ENCODE measurements at places on chromosomes 4 and X.

- DNase-seq = no peak
These were observed 14.3 kb upstream of the TMEM165 start for GRCh38 chr4:55381502-55381901.

DNA sequence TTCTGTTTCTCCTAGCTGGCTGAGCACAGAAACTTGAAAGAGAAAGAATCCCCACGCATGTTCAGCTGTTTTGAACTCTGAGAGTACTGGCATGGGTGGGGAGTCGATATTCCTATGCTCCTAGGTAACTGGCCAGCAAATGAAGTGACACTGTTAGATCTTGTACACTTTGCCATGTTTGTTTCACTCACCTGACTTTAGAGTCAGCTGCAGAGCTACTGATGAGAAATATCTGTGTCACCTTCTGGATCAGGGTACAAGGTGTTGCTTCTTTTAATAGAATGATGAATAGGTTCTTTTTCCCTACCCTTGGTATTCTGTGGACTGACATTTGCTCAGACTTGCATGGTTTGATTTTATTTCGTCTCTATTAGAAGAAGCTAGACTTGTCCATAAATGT lies 28.3 kb downstream of the OCRL start:
- no peak for DNase-seq

GRCh38 chr4:42578187-42578586 lies 78.7 kb downstream of the ATP8A1 start:
- no peak for DNase-seq

GRCh38 chrX:100652266-100652665 lies 8.3 kb downstream of the SRPX2 start:
- DNase-seq = peak; percentile 30

- DNase-seq = no peak
These were observed 119.0 kb downstream of the NKX6-1 start for GRCh38 chr4:84379917-84380641.

DNA sequence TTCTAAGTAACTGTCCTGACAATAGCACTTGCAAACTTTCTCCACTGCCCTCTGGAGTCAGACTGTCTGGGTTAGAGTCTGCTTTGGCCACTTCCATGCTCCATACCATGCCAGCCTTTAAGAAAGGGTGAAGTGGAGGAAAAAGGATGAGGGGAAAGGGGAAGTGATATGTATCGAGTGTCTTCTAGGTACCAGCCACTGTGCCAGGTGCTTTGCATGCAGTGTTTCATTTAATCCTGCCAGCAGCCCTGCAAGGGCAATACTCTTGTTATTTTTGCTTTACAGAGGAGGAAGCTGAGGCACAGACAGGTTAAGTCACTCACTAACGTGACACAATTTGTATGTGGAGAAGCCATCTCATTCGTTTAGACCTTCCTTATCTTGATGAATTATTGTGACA lies 55.6 kb downstream of the RTL9 start:
- no peak for DNase-seq

DNA sequence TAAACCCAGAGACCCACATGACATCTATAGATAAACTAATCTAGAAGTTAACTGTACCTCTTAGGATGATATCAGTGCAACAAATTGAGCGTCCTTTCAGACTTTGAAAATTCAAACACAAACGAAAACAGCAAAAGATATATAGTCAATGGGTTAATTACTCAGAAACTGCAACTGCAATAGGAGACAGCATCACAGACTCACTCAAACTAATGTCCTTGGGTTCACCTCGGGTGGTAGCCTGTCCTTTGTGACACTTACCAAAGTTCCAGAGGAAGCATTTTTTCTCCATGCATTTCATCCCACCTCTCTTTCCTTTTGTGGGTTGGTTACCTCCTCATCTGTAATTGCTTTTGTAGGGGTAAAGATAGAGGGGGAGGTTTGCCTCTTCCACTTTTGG lies 9.7 kb downstream of the GC start:
- DNase-seq = no peak

DNA sequence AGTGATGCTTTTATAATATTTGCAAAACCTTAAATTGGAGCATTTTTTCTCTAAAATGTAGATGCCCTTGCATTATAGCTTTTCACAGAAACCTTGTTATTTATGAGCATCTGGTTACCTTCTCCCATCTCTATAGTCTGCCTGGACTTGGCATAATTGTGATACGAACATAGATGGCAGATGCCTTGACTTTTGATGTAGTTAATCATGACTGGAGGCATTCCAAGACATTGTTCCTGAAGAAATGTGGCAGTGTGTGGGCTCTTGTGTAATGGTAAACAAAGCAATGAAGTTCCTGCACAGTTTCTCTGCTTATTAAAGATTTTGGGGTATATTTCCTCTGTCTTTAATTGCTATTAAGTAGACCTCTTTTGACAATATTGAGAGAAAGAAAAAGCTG lies 500.1 kb downstream of the PCDH19 start:
- no peak for DNase-seq

DNA sequence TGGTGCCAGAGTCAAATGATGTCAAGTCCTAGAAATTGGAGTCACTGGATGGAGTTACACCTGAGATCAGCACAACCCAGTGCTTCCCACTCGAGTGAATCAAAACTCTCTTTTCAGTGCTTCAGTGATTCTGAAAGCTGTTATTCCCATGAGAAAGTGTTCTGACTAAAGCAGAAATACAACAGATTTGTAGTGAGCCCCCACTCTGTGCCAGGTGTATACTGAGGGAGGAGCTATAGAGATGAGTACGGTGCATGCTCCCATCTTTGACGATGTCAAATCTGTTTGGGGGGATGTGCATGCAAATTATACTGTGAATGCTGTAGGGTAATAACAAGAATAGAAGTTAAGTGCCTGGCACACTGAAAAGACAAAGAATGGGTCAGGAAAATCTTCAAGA lies 330.2 kb downstream of the HS3ST1 start:
- no peak for DNase-seq

DNA sequence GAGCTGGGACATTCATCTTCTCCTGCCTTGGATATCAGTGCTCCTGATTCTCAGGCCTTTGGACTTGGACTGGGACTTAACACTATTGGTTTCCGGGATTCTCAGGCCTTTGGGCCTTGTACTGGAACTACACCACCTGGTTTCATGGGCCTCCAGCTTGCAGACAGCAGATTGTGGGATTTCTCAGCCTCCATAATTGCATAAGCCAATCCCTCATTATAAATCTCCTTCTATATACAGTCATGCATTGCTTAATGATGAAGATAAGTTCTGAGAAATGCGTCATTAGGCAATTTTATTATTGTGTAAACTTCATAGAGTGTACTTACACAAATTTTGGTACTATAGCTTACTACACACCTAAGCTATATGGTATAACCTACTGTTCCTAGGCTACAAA lies 8.9 kb upstream of the CCNG2 start:
- DNase-seq = no peak

DNA sequence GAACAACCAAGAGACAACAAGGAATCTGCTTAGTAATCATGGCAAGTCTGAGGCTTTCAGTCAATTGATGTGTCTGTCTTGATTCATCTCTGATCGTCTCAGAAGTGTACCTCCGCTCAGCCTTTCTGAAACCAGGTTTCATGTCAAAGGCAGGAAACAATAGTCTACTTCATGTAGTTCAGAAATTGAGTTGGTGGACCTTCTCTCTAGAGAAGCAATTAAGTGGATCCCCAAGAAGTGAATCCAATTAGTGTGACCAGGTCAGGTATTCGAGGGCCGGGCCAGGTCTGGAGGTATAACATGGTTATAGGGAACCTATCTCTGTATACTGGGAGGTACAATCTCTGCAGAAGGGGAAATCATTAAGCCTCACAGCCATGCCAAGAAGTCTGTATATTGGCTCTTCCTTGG lies 32.0 kb downstream of the DAPP1 start:
- no peak for DNase-seq

GRCh38 chrX:153504445-153505016 lies 9.8 kb downstream of the BGN start:
- no peak for DNase-seq

- no peak for DNase-seq
These were observed 39.3 kb downstream of the EVC start for GRCh38 chr4:5750052-5750945.

- no peak for DNase-seq
These were observed 151.0 kb downstream of the PALLD start for GRCh38 chr4:168647646-168648375.

- DNase-seq = no peak
These were observed 45.4 kb downstream of the FGFRL1 start for GRCh38 chr4:1056671-1057402.

DNA sequence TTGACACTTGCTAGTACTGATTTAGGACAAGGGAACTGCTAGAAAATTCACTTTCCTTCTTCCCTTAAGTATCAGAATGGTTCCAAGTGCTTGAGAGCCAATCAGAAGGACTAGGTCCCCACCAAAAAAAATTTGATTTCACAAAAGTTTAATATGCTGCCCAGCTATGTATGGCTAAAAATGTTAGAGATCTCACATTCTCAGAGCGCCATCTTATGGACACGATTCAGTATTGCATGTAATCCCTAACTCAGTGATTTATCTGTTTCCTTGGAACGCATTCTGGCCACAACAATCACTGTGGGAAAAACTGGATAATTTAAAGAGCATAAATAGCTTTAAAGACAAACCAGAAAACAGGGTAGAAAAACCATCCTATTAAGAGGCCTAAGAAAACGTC lies 255.1 kb upstream of the GPC4 start:
- DNase-seq = peak; percentile 52

DNA sequence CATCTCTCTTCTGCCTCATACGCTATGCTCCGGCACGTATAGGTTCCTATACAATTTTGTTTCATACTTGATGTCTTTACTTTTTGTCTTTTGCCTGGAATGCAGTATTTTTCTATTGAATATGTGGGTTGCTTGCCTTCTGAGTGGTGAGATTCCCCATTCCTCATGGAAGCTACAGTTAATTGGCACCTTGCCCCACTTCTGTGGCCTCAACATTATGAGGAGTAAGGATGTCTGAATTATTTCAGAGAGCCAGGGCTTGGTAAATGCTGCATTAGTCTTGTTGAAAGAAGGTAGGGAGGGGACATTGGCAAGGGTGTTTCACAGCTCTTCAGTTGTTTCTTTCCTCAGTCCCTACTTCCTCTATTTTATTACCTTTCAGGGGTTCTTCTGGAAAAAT lies 23.0 kb downstream of the CDKL5 start:
- no peak for DNase-seq

DNA sequence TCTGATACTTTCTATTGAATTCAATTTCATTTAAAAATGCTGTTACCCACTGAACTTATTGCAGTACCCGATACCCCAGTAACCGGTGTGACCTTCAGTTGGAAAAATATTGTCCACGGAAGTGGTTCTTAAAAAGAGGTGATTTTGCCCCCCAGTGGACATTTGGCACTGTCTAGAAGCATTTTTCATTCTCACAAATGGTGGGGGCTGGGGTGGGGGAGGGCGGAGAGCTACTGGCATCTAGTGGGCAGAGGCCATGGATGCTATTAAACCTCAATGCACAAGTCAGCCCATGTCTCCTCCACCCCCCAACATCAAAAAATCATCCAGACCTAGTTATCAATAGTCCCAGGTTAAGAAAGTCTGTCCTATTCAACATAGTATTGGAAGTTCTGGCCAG lies 19.6 kb upstream of the CHM start:
- peak; percentile 7 for DNase-seq

- no peak for DNase-seq
These were observed 380.9 kb upstream of the SMIM31 start for GRCh38 chr4:164373021-164373420.

DNA sequence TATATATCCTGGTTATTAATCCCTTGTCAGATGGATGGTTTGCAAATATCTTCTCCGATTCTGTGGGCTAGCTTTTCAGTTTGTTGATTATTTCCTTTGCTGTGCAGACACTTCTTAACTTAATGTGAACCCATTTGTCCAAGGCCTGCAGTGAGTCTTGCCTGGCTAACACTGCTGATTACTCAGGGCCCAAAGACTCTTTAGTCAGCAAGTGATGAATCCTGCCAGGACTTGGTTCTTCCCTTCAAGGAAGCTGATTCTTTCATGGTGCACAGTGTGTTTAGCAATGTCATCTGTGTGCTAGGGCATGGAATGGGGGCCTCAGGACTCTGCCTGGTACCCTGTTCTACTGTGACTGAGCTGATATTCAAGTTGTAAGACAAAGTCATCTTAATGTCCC lies 81.8 kb upstream of the TEX13A start:
- no peak for DNase-seq
